Jurkat, Clone E6-1 (cell line): ENCODE measurements at places on chromosomes 2 and 18.

- no peak for DNase-seq
These were observed 654.3 kb downstream of the SLC4A3 start for GRCh38 chr2:220281771-220282170.

DNA sequence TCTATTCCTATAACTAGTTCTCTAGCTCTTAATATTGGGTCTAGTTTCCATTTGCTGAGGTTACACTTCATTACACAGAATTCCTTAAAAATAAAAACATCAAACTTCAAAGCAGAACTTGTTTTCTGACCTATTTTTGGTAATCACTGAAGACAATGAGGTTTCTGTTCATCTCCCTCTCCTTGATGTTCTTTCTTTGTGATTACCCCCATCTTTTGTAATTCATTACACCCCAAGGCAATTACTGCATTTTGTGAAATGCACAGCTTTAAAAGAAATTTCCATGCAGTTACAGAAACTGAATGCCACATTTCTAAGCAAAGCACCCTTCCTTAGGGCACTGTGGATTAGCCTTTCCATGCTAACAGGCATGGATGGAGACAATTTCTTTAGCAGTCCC, 363.2 kb upstream of the RND3 start:
- no peak for DNase-seq

DNA sequence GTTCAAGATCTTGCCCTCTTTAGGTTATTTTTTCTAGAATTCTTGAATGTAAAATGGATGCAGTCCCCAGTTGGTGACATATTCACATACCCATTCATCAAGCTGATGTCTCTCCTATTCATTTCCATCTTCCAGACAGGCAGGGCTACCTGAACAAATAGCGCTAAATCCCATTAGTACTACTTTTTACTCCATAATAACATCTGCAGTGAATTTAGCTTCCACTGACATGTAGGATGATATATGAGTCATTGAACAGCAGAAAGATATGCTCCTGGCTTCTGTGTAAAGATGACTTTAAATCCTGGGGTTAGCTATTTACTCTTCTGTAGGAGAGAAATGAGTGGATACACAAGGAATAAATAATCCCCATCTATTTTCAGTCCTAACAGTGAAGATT, 194.7 kb downstream of the RND3 start:
- DNase-seq: no peak

DNA sequence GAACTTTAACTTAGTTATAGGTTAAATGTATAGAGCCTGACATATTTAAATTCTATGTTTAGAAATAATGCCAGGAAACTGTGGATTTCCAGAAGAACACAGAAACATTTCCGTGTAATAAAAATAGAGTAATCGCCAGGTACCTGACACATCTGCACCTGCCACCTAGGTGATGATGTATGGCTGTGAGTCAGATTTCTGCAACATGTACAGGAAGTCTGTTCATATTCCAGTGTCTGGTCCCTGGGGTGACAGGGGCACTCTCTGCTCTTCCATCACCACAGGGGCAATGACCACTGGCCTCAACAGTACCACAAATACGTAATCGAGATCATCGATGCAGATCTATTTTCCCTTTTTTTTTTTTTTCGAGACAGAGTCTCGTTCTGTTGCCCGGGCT, 101.1 kb upstream of the LPIN2 start:
- no peak for DNase-seq

- DNase-seq: no peak
These were observed 101.3 kb downstream of the PTPRM start for GRCh38 chr18:7668392-7668791.

DNA sequence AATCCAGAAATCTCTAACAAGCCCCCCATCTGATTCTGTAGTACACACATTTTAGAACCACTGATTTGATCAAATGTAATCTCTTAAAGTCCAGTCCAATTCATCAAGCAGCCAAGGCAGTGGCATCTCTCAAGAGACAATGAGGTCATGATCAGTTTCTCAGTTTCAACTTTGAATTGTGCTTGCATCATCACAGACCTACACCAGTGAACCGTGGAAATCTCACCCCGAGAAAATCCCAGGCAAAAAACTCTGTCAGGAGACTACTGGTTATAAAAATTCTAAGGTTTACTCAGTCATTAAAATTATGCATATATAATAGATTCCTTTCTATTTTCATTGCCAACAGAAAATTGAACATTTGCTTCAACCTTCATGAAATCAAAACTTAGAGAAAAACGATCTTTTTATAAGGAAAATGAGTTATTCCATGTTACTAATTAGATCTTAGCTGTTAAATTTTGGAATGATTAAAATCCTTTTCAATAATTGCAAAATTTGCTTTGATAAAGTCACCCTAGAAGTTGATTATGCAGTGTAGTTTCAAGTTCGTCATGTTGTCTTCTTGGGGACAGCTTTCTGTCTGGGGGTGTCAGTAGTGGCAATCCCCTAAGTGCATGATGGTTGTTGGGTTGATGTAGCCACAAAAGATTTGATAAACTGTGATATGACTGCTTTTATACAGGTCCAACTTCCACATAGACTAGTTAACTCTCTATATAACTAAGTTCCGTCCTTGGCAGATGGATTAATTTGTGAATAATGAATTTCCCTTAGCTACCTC, 235.0 kb downstream of the CAMKMT start:
- DNase-seq: no peak

DNA sequence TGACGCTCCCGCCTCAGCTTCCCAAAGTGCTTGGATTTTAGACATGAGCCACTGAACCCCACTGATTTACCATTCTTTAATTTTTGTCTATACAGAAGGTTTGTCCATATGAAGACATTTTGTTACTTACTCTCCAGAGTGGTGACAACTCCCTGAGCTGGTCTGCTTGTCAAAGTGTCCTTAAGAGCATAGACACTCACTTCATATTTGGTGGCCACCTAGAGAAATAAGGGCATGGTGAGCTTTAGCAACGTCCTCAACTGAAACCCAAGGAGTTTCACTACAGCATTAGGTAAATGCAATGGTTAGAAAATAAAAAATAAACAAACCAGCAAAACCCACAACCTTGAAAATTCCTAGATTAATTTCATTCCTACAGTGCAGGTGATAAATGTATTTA, 57.8 kb downstream of the FN1 start:
- no peak for DNase-seq

DNA sequence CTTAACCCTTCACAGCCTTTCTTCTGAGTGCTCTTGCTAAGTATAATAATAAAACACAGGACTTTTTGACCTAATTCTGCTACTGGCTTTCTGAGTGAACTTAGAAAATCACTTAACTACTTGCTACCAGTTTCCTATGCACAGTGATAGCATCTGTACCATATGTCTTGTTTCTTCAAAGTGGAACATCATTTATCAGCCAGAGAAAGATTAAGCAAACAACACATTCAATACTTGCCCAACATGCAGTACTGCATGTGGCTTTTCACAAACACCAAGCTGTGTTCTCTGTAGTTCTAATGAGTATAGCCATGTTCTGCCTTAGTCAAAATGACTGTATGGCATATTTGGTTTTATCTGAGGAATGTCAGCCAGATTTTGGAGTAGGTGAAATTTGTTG, 1286.6 kb upstream of the ZEB2 start:
- DNase-seq: no peak

DNA sequence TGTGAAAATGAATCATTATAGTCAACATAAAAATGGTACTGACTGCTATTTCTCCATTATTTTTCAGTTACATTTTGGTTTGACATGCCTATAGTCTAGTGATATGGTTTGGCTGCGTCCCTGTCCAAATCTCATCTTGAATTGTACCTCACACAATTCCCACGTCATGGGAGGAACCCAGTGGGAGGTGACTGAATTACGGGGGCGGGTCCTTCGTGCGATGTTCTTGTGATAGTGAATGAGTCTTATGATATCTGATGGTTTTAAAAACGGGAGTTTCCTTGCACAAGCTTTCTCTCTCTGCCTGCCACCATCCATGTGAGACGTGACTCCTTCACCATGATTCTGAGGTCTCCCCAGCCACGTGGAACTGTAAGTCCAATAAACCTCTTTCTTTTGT, 70.3 kb downstream of the BAZ2B start:
- DNase-seq: no peak

DNA sequence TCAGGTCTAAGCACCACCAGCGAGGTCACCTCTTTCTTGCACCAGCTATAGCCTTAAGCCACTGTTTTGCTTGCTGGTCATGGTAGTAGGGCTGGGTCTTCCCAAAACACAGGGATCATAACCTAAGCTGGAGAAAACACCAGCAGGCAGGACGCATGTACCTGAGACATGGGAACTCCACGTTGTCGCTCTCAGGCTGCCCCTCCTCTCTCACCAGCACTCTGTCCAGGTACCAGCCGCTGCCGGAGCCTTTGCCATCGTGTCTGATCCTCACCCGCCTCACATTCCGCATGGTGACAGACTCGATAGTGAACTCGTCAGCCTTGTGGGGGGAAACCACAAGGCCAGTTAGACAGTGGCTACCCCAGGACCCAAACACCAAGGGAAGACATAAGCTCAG, 79.5 kb downstream of the LOXHD1 start:
- DNase-seq: no peak

- DNase-seq: no peak
These were observed 33.4 kb upstream of the SKOR2 start for GRCh38 chr18:47284721-47285395.

GRCh38 chr2:22897428-22897827, 487.6 kb upstream of the KLHL29 start:
- no peak for DNase-seq

GRCh38 chr2:226030369-226030768, 630.9 kb downstream of the NYAP2 start:
- no peak for DNase-seq

- no peak for DNase-seq
These were observed 15.2 kb upstream of the SLC14A1 start for GRCh38 chr18:45708831-45709230.

DNA sequence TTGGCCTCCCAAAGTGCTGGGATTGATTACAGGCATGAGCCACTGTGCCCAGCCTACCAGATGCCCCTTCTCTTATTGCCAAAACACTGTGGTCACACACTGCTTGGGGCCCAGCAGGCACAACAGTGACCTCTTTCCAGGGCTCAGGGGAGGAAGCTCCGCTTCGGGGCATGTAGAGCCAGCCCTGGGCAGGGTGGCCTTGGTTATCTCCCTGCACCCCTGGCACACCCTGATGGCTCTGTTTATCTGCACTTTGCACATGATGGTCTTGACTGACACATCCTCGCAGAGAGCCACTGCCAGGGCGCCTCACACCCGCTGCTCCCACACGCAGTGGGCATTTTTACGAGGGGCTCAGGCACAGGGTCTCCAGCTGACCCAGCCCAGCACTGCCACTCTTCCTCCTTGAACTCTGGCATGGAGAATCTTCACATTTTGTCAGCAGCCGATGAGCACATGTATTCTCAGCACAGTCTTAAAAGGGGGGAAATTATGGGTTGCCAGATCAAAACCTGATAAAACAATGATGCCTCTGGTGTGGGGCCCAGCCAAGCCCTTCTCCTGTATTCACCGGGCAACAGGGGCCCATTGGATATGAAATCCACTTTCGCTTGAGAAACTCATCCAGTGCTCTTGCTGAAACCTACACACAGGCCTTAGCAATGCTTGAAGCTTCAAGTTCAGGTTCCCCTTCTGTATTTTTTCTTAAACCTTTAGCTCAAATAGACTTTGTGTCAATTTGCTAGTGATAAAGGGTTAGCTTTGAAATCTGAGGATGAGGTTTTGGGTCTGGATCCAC, 5.9 kb downstream of the GYPC start:
- no peak for DNase-seq

DNA sequence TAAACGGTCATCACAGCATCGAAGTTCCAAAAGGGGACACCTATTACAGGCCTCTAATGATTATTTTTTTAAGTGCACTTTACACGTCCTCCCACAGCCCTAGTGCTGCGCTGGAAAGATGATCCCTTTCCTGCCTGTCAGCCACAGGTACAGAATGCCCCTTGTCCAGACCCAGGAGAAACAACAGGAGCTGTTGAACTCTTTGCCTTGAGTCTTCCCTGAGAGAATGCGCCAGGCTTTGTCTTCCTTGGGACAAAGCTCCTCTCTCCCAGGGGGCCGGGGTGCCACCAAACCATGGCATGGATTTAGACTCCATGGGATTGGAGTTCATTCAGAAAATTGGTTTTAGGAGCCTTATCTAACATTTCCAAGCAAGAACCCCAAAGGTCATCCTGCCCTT, 319.0 kb upstream of the SOX11 start:
- no peak for DNase-seq

GRCh38 chr2:190470256-190470826, 62.2 kb downstream of the MFSD6 start:
- DNase-seq: no peak

GRCh38 chr2:37604716-37605115, 66.7 kb downstream of the CDC42EP3 start:
- no peak for DNase-seq

GRCh38 chr2:71789556-71790204, 336.3 kb downstream of the DYSF start:
- DNase-seq: no peak

GRCh38 chr2:9170458-9171130, 36.0 kb upstream of the ASAP2 start:
- DNase-seq: no peak

DNA sequence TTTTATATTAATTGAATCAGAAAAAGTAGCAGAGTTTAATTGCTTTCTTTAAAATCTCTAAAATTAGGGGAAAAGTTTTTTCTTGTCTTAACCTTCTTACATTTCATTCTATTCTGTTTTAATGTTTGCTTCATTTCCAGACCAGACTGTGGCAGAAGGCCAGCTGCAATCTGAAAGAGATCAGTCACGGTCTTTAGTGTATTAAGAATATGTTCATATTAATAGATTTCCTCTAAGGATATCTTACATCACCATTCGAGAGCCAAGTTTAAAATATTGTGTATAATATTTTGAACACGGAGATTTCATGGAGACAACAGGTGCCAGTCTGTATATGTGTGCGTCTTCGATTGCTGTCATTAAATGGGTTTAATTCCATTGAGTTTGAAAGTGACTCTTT, 230.9 kb upstream of the ZSWIM2 start:
- DNase-seq: no peak

DNA sequence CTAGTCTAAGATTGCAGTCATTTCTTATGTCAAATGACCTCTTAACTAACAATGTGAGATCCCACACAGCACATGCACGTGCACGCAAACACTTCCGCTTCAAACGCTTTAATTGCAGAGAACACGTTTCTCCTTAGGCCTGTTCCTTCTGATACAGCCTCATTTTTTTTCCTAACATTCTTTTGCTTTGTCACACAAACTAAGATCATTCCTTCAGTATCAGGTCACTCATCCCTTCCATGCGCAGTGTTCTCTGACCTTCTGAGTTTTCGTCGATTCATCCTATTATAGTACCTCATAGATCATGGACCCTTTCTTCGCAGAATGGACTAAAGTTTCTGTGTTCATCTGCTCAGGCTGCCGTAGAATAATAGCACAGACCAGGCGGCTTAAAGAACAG, 327.1 kb upstream of the CDH19 start:
- no peak for DNase-seq

DNA sequence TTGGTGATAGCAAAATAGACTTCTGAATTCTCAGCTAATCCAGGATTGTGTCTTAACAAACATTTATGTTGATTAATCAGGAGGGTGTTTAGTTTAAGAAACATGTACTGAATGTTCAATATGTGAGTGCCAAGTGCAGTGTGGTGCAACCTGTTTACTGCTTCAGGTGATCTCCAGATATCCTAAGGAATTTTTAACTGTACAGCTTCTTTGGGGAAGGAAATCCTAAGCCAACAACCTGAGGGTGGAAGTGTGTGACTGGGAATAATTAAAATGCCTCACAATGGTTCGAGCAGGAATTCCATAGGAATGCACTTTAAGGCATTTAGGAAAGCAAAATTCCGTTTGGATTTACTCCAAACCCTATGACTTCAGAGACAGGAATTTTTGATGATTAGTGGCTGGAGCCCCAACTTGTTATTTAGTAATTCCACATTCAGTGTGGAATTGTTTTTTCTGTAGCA, 16.4 kb downstream of the CRIM1 start:
- DNase-seq: no peak

GRCh38 chr2:53821810-53822209, 35.0 kb downstream of the ERLEC1 start:
- DNase-seq: no peak
